GM12864 (cell line): ENCODE measurements at places on chromosomes 3 and 15.

- DNase-seq: no peak
Measured at GRCh38 chr15:87345961-87346360, 910.6 kb downstream of the NTRK3 start.

- no peak for DNase-seq
Measured at GRCh38 chr15:100710222-100710621, 107.8 kb downstream of the ASB7 start.

- DNase-seq: no peak
Measured at GRCh38 chr3:141237701-141238521, 6.3 kb downstream of the PXYLP1 start.

- DNase-seq: no peak
Measured at GRCh38 chr3:30511524-30512251, 94.7 kb upstream of the TGFBR2 start.

DNA sequence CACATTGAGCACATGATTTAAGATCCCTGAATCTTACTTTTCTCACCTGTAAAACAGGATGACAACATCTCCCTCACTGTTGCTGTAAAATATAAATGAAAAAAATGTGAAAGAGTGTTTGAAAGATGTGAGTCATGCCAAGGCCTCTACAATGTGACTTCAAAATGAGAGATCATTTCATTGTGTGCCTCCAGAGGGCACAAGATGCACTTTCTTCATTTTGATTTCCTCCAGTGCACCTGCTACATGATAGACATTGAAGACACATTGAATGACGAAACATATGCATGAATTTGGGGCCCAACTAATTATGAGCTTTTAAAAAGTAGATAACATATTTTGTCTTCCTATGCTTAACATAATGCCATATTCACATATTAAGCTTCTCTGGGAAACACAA, 170.3 kb downstream of the MOBP start:
- no peak for DNase-seq

DNA sequence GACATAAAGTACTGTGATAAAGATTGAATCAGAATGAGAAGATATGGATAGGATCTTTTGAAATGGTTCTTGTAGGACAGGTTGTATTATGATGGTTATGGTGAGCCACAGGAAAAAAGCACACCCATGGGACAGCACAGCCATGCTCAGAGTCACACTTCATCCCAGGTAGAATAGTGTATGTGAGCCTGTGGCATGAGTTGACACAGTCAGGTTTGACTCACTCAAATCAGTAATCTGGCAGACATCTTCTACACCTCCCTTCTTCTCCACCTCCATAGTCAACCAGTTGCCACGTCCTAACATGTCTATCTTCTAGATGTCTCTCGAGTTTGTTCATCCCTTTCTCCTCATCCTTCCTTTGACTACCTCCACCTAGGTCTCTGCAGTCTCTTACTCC, 176.0 kb downstream of the RBMS3 start:
- DNase-seq: no peak

DNA sequence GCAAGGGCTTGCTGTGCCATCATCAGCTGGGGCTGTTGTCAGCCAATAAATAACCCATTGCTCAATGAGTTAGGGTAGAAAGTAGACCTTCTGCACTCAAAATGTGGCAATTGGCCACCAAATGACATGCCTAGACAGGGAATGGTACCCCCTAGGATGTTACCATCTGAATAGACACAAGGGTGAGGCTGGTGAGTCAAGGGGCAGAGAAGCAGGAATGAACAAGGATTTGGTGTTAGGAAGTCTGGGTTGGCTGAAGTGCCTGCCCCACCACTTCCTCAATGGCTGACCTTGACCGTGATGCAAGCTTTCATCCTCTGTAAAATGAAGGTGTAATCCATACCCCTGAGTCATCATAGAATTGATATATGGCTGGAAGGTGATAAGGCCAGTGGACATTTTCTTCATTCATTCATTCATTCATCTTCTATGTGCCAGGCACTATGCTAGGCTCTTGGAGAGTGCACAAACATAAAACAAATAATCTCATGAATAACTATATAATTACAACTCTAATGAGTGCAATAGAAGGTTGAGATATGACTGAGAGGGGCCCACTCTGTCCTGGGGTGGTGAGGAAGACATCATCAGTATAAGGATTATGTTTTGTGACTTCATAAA, 4.4 kb upstream of the CA12 start:
- DNase-seq: no peak

GRCh38 chr15:70271422-70272088, 173.8 kb upstream of the TLE3 start:
- no peak for DNase-seq

DNA sequence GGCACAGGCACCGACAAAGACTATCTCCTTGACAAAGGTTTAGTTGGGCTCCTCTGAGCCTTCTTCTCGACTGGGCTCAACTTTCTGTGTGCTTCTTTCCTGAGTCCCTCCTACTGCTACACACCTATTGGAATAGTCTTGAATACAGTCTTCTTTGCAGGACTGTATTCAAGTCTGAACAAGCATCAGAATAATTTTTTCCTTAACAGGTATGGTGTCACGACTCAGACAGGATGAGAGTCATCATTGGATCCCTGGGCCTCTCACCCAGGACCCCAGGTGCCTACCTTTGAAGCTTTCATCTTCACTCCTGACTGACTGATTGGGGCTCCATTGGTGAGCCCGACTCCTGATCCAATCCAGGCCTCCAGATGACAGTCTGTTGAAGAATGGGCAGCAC, 66.3 kb downstream of the CRYGS start:
- no peak for DNase-seq

GRCh38 chr15:43270676-43271306, 4.1 kb upstream of the TGM5 start:
- DNase-seq: no peak

DNA sequence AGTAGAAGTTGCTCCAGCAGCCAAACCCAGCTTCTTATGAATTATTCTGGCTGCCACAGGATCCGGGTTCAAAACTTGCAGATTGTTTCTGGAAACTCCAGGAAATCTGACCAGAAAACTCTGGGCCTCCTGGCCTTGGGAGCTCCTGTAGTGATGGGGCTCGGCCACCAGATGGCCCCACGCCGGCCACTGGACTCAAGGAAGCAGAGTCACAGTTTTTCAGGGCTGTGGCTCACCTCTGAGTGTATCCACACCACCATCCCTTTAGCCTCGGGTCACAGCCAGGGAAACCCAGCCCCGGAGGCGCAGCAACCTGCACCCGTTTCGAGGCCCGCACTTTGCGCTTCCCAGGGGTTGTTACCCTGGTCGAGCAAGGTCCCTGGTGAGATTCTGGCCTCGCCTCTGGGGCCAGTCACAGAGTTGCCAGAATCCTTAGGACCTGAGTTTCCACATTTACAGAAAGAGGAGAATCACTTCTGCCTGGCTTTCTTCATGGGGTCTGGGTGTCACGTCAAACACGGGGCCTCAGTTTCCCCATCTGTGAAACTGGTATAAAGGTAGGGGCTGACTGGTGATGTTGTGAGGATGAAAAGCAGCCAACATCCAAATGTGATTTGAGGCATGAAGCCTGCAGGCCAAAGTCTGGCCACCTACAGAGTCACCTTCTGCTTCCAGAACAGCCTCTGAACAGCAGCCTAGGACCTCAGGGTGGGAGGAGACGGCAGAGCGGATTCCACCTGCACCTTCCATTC, 53.5 kb upstream of the LCTL start:
- no peak for DNase-seq

GRCh38 chr3:134384963-134385362, 10.7 kb upstream of the AMOTL2 start:
- no peak for DNase-seq

- no peak for DNase-seq
Measured at GRCh38 chr3:59809710-59810444, 760.1 kb upstream of the CFAP20DC start.

GRCh38 chr3:78882251-78882650, 885.5 kb downstream of the ROBO1 start:
- DNase-seq: no peak

GRCh38 chr3:114504941-114505628, 211.3 kb downstream of the TIGIT start:
- no peak for DNase-seq

DNA sequence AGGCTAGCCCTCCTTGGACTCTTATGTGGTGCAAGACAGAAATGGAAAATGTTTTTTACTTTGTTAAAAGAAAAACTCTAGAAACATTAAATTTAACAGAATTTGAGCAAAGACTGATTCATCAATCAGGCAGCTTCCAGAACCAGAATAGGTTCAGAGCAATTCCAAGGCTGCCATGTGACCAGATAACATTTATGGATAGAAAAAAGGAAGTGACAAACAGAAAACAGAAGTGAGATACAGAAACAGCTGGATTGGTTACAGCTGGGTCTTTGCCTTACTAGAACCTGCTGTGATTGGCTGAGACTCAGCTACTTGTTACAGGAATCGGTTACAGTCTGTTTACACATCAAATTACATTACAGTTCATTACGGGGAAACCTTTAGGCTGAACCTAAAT, 22.5 kb upstream of the OTOL1 start:
- DNase-seq: no peak

- DNase-seq: no peak
Measured at GRCh38 chr15:63040509-63040908, 2.0 kb upstream of the TPM1 start.
